CD8-positive, alpha-beta memory T cell (primary cell): ENCODE measurements at places on chromosomes 1 and 21.
A peak's percentile ranks its signal among the peaks of the same experiment; 100 is the strongest.

- DNase-seq = no peak
These were observed 182.2 kb downstream of the PRDM16 start for GRCh38 chr1:3251099-3251806.

DNA sequence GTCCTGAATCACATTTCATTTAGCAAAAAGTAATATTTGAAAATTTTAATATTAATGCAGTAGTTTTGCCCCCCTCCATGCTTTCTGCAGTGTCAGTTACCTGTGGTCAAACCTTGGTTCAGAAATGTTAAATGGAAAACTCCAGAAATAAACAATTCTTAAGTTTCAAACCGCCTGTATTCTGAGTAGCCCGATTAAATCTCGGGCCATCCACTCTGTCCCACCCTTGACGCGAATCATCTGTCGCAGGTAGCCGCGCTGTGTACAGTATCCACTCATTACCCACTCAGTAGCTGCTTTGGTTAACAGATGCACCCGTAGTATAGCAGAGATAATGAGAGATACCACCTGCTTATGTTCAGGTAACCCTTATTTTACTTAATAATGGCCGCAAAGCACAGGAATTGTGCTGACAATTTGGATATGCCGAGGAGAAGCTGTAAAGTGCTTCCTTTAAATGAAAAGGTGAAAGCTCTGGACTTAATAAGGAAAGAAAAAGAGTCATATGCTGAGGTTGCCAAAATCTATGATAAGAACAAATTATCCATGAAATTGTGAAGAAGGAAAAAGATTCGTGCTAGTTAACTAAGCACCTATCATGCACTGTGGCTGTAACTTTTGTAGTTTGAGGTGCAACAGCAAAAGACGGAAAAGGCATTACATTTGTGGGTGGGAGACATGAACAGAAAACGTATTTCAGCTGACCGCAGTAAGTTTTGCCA lies 889 bp upstream of the SCYL3 start:
- peak; percentile 50 for DNase-seq

DNA sequence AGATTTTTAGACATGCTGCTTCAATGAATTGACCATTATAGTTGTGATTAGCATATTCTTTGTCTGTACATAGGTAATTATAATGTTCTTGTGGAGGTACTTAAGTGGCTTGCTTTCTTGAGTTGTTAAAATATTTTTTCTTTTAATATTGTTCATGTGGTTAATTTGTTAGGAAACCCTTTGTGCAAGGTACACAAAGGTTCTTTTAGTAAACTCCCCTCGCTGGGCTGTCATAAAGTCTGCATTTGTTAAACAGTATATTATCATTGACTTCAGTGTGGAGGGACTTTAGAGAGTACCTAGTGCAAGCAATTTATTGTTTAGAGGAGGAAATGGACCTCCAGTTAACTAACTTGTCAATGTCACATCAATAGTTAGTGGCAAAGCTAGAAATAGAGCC lies 52.5 kb downstream of the DISP1 start:
- no peak for DNase-seq

DNA sequence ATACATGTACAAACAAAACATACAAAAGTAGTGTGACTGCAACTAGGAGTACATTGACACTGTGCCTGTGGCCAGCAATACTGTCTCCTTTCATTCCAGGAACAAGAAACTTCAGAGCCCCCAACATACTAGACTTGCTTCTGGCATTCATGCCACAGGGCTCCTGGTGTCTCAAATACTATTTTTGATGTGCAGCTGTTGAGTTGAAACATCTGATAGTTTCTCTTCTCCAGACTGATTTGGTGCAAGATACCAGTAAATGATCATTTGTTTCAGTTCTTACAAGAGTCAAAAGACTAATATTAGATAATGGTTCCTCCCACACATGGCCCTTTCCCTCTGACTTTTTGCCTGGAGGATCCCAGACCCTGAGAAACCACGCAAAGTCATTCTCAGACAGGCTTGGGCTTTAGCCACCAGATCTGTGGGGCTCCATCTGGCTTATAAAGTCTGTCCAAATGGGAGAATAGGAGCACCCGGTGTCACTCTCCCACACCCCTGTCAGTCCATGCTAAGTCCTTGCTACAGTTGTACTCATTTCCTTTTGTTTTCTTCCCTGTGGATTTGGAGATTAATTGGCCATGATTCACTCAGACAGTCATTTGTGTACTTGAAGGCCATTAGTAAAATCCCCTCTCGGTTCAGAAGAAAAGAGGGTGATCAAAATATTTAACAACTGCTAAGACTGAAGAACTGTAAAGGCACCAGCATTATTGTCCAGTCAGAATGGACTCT lies 163.5 kb upstream of the RUNX1 start:
- no peak for DNase-seq

DNA sequence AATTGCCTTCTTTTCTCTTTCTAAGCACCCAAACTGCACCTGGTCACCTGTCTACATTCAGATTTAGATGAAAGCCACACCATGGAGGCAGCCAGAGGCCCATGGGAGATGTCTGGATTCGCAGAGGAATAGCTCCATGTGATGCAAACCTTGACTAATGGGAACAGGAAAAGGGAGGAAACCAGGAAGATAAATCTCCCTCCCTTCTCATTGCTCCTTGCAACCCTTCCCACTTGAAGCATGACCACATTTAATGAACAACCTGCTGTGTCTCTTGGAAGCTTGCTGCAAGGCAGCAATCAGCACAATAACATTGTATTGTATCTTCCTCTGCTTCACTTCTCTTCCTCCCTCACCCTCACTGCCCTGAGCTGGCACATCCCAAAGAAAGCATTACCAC lies 42.6 kb upstream of the KLF17 start:
- no peak for DNase-seq

- DNase-seq = no peak
These were observed 10.6 kb upstream of the B3GALT5 start for GRCh38 chr21:39602076-39602689.

DNA sequence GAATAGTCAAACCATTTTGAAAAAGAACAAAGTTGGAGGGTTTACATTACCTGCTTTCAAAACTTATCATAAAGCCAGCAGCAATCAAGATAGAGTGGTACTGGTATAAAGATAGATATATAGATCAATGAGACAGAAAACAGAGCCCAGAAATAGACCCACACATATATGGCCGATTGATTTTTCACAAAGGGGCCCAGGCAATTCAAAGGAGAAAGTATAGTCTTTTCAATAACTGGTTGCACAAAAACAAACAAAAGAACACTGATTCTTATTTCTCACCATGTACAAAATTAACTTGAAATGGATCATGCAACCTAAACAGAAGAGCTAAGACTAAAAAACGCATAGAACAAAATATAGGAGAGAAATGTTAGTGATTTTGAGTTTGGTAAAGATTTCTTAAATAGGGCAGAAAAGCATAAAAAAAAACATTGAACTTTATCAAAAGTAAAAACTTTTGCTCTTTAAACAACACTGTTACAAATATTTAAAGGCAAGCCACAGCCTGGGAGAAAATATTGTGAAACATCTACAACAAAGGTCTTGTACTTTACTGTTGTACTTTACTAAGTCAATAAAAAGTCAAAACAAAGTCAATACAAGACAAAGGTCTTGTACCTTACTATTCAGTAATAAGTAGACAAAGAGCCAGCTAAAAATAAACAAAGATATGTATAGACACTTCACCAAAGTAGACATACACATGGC lies 50.2 kb downstream of the ST3GAL3 start:
- no peak for DNase-seq

- peak; percentile 80 for DNase-seq
These were observed 66.1 kb downstream of the NID1 start for GRCh38 chr1:235998812-235999211.

DNA sequence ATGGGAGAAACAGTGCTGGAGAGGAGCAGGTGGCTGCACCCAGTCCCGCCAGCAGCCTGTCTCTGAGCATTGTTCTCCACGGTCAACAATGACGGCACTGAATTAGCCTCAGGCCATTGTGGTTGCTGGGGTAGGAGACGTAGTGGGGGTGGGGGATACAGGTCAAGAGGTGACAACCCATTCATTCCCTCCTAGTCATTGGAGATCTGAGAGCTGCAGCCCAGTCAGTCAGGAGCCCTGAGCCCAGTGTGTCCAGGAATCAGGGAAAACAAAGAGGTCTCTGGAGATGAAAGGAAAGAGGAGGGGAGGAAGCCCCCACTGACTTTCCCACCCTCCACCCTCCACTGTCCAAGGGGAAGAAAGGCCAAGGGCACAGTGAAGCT lies 15.3 kb downstream of the SMIM12 start:
- DNase-seq = no peak

- DNase-seq = no peak
These were observed 22.8 kb downstream of the PRMT6 start for GRCh38 chr1:107079249-107079648.

DNA sequence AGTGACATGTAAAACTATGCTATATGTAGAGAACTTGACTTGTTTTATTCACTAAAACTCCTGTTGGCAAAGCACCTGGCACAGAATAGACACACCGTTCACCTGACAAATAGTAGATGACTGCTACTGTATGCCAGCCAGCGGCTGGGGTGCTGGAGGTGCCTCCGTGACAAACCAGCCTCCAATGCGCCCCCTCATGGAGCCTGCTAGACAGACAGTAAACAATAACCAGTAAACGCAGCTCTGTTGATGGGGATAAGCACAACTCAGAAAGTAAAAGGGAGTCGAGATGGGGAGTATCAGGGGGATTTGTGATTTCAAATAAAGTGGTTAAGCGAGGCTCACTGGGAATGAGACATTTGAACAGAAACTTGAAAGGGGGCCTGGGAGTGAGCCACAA lies 107.2 kb downstream of the PRDM2 start:
- no peak for DNase-seq
